ENCODE measurements at places on chromosomes 6 and 20. TPM values are rescaled to one million over a fixed set of nuclear protein-coding genes. Genes with fewer than 3 reads are reported as not detected.

DOK5 gene
- not detected for total RNA-seq

APOBEC2 gene
- total RNA-seq: not detected

RBBP8NL gene
- total RNA-seq: not detected

PTCHD4 gene
- 0.38 TPM for total RNA-seq

SPATA25 gene
- 0.21 TPM for total RNA-seq

SLC26A8 gene
- total RNA-seq: not detected

COL9A1 gene
- not detected for total RNA-seq

MRPL14 gene
- 136 TPM for total RNA-seq

HSPA12B gene
- not detected for total RNA-seq

LY6G6D gene
- not detected for total RNA-seq

FAM209B gene
- not detected for total RNA-seq

ATP6V1G2 gene
- total RNA-seq: 2.3 TPM

MYT1 gene
- 2.4 TPM for total RNA-seq

OGFRL1 gene
- total RNA-seq: 15.7 TPM

TFAP2A gene
- 5.2 TPM for total RNA-seq

SNAP25 gene
- total RNA-seq: 0.12 TPM

ERVFRD-1 gene
- not detected for total RNA-seq

THBD gene
- total RNA-seq: 0.07 TPM

C6orf58 gene
- total RNA-seq: 0.21 TPM

LPA gene
- not detected for total RNA-seq

HDGFL1 gene
- total RNA-seq: not detected

PRL gene
- total RNA-seq: not detected

RSPO3 gene
- not detected for total RNA-seq

RHAG gene
- not detected for total RNA-seq

GPR63 gene
- total RNA-seq: 0.07 TPM

DLL1 gene
- 4.7 TPM for total RNA-seq

HIVEP1 gene
- 18.9 TPM for total RNA-seq

EBF4 gene
- total RNA-seq: 7.2 TPM

CGAS gene
- total RNA-seq: not detected

DEFB124 gene
- total RNA-seq: not detected

CD83 gene
- 5.3 TPM for total RNA-seq

SLCO4A1 gene
- total RNA-seq: 34.8 TPM

ZFP64 gene
- total RNA-seq: 14.0 TPM

PAK5 gene
- total RNA-seq: not detected

CCN6 gene
- not detected for total RNA-seq

BMP6 gene
- 0.07 TPM for total RNA-seq

WFDC12 gene
- not detected for total RNA-seq

MARCKS gene
- total RNA-seq: 150 TPM

HCK gene
- total RNA-seq: not detected

EYS gene
- 0.81 TPM for total RNA-seq
